ENCODE measurements at places on chromosomes 7 and 10.

DNA sequence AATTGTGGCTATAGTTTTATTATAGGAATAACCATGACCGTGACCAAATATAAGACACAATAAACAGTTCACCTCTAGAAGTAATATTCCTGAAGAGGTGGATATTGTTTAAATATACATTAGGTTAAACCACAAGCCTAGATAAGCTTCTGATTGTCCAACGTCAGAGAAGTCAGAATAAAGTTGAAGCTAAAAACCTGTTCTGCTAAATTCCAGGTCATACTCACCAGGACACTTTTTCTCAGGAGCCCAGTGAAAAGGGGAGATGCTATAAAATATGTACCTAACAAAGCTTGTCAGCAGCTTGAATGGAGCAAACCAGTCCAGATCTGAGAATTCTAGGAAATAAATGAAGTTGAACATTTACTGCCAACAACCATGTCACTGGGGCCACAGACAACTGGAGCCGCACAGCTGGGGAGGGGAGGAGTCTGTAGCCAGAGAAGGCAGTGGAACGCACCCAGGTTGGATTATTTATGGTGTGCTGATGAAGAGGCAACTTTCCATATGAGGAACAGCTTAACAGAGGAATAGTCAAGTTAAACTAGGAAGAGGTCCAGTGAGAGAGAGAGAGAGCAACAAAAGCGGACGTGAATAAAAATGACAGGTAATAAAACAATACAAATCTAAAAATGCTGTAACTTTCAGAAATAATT, 191.1 kb downstream of the ZNF438 start:
- no peak for DNase-seq

DNA sequence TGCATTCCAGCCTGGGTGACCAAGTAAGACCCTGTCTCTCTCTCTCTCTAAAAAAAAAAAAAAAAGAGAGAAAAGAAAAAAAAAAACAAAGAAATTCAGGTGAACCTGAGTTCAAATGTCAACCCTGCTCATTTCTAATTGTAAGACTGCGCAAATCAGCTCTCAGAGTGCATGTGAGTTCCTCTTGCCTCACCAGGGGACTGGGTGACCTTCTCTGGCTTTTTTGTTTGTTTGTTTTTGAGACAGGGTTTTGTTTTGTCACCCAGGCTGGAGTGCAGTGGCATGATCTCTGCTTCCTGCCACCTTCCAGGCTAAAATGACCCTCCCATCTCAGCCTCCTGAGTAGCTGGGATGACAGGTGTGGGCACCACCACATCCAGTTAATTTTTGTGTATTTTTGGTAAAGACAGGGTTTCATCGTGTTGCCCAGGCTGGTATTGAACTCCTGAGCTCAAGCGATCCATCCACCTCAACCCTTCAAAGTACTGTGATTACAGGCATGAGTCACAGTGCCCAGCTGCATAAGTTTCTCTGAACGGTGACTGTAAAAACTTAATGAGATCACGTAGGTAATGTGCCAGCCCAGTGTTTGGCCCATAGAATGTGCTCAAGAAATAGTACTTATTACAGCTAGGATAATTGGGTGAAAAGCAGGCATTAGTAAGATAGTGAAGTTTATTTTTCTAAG, 45.3 kb upstream of the BAMBI start:
- DNase-seq: no peak

DNA sequence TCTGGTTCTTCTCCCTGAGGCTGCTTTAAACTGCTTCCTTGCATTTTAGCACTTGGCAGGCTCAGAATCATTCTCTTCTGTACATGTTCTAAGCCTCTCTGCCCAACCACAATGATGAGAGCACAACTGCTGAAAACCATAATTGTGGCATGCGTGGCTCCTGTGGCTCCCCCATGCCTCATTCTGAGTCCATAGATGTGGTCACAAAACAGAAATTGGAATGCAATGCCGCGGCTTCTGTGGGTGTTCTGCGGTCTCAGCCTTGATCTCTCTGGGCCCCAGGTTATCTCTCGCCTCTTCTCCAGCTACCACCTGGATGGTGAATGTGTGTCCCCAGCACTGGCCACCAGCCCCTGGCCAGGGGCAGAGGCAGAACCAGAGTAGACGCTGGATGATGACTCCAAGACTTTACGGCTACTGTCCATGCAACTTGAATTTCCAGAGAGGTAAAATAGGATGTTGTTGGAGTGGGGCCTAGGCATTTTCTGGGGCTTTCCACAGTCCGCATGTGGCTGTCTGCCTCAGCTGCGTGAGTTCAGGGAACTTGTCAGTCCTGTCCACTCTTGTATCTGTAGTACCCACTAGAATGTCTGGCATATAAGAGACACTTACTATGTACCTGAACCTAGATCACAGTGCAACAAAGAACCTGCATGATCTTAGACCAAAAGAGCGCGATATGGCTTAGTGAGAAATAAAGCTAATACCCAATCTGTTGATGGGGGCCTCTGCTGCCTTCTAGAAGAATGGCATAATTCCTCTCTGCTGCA, 52.4 kb upstream of the ADRB1 start:
- peak; percentile 10 for DNase-seq

GRCh38 chr7:151366166-151366879, 24.7 kb downstream of the NUB1 start:
- DNase-seq: no peak

GRCh38 chr10:13291061-13291460, 8.8 kb downstream of the PHYH start:
- DNase-seq: no peak

DNA sequence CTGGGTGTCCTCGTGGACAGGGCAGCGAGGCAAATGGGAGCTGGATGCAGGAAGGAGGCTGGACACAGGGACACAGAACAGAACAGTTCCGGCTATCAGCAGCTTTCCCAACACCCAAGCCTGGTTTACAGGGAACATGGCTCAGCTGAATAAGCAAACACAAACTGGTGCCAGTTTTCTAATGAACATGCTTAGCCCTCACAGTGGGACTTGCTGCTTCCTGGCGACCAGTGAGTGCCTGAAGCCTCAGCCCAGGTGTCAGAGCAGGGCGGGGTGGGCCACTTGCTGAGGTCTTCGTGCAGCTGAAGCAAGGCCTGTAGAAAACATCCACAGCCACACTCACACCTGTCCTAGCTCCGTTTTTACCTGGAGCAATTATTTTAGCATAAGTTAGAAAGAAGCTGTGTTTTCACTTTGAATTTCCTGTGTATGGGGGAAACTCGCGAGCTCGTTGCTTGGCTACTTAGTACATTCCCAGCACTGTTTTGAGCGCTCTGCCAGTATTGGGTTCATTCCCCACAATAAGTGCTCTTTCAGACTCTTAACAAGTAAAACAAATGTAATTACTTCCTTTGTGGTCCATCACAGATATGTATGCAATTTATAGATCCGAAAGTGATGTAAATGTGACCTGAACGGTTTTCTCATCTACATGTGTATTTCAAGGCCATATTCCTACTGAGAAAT, 261.2 kb upstream of the SHH start:
- no peak for DNase-seq
